Inflammatory macrophage (primary cell): ENCODE measurements at places on chromosomes 6 and 20.

DNA sequence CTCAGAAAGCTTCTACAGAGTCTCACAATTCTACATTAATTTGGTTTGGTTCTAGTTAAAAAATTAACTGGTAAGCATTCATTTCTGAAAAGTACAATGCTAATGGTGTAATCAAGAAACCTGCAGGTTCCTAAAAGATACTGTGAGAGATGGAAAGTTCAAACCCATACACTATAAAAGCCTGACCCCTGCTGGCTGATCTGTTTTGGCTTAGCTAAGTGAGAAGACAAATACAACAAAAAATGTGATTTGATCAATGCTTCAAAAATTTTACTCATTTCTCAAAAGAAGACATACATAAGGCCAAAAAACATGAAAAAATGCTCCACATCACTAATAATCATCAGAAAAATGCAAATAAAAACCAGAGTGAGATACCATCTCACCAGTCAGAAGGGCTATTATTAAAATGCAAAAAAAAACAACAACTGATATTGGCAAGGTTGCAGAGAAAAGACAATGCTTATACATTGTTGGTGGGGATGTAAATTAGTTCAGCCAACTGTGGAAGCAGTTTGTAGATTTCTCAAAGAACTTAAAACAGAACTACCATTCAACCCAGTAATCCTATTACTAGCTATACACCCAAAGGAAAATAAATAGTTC lies 102.8 kb downstream of the MOXD1 start:
- peak; percentile 25 for DNase-seq

DNA sequence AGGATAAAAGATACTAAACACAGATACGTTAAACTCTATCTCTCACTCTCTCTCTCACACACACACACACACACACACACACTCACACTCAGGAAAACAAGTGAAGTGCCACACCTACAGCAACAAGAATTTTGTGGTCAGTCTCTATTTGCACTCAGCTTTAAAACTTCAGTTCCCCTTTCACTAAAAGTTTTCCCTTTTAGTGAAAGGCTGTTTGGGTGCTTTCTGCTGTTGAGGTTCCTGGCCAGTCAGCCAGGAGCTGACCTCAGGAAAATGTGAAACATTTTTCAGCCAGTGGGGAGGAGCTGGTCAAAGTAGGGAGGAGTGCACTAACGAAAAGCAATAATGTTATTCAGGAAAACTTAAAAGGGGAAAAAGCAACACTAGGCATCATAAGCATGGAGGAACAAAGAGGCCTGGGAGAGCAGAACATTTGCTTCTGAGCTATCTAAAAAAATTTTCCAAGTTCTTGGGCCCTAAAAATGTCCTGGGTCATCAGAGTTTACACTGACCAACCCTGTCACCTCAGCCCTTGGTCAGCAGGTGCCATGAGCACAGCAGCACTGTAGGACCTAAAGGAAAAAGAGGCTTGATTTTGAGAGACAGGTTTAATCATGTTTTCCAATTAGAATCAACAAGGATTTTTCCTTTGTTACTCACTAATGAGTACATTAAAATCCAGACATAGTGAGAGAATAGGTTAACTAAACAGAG lies 30.7 kb upstream of the NT5E start:
- no peak for DNase-seq

DNA sequence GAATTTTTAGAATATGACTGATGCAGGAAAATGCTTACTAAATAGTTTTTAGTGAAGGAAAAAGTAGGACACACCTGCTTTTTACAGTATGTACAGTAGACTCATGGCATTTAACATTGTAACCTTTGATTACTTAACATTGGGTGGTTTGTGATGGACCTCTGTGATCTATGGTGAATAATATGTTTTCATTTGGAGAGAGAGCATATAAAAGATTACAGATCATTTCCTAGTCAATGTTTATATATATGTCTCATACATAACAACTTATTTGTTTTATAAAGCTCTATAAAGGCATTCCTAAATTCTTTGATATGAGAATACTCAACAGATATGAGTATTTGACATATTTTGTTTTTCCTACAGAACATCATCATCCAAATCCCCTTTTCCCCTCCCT lies 129.3 kb upstream of the PDE7B start:
- DNase-seq: no peak

DNA sequence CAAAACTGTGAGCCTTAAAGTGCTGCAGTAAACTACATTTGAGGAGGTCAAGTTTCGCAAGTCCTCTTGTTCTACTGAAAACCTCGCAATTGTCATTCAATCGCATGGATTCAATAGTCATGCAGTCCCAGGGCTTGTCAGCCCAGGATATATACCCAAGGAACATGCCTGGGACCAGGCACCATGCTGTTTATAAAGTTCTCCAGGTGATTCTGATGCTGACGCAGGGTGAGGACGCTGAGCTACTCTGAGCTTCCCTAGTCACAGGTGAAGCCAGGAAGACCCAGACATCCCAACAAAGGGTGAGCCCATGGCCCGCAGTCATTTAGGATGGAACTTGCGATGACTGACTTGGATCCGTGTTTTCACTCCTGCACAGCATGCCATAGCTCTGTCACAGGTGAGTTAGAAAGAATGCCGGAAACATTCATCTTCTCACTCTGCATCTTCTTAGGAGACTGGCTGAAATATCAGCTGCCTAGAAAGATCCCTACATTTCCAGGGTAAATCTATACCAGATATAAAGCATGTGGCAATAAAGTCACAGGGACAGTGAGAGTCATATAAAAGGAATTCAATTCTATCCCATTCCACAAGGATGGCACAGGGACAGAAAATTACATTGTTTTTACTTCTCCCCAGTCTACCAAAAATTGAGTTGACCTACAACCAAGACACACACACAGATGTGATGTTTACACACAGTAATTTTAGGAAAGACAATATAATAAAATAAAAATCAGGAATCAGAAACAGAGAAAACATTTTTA lies 27.0 kb upstream of the SSTR4 start:
- no peak for DNase-seq

GRCh38 chr6:132161283-132161682 lies 210.1 kb upstream of the CCN2 start:
- no peak for DNase-seq

DNA sequence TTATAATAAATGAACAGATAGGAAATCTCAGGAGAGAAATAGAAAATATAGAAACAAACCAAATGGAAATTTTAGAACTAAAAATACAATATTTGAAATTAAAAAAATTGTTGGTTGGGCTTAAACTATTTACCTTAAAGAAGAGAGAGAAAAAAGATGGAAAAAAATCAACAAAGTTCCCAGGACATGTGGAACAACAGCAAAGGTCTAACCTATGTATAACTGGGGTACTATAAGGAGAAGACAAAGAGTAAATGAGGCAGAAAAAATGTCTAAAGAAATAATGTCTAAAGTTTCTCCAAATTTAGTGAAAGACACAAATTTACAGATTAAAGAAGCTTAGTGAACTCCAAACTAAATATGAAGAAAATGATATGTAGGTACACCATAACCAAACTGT lies 41.1 kb upstream of the ZBTB24 start:
- no peak for DNase-seq

DNA sequence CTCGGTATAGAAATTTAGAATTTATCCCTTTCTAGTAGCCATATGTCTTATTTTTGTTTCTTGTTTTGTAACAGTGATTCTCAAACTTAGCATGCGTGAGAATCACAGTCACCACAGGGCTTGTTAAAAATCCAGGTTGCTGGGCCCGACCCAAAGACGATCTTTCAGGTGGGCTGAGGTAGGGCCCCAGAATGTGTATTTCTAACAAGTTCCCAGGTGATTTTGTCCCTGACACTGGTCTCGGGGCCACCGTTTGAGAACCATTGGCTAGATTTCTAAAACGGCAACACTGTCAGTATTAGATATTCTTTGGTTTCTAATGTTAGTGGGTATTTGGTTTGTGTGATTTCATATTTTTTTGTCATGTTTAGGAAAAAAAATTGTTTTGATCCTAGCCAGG lies 9.9 kb downstream of the PFDN4 start:
- no peak for DNase-seq

- no peak for DNase-seq
Measured at GRCh38 chr20:3663031-3663701, at the start of gene GFRA4. Gene GFRA4, minus strand, starts transcription at chr20:3663399. Its CDS starts 0 bp downstream, at chr20:3663399.

DNA sequence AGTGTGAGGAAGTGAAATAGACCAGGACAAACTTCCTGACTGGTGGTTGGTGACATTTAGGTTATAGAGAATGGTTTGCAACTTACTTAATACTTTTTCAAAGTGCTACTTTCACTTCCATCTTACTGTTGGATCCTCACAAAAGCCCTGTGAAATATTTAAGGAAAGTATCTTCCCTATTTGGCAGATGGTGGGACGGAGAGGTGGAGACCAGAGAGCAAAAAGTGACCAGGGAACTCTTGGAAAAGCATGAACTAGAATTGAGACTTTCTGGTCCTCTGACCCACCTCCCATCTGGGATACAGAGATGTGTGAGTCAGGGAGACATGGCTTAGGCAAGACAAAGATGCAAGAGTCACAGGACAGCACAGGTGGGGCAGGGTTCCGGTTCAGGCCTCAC lies 3.0 kb downstream of the TRIM10 start:
- DNase-seq: no peak

DNA sequence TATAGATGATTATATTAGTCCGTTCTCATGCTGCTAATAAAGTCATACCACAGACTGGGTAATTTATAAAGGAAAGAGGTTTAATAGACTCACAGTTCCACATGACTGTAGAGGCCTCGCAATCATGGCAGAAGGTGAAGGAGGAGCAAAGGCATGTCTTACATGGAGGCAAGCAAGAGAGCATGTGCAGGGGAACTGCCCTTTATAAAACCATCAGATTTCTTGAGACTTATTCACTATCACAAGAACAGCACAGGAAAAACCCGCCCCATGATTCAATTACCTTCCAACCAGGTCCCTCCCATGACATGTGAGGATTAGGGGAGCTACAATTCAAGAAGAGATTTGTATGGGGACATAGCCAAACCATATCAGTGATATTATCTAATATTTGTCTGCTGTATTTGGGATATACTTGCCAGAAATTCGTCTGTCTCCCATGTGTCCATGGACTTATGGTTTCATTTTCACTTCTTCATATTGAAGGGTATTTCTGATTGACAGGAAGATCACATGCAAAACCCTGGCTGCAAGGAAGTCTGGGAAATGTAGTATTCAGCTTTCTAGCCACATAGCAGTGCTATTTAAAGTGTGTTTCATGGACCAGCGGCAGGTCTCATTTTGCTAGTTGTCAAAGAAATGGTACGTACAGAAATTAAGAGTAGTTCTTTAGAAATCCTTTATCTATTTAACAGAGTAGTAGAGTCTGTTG lies 50.5 kb upstream of the PAK5 start:
- DNase-seq: peak; percentile 23

GRCh38 chr6:67458265-67458664 lies 1176.8 kb upstream of the ADGRB3 start:
- DNase-seq: no peak

GRCh38 chr6:91029211-91029610 lies 442.3 kb upstream of the MAP3K7 start:
- no peak for DNase-seq

- DNase-seq: no peak
Measured at GRCh38 chr6:143243786-143244185, 183.1 kb downstream of the AIG1 start.

- DNase-seq: no peak
Measured at GRCh38 chr20:10922941-10923340, 249.1 kb upstream of the JAG1 start.

- no peak for DNase-seq
Measured at GRCh38 chr6:53111865-53112264, 36.8 kb downstream of the GCM1 start.
